Stimulated activated CD8-positive, alpha-beta memory T cell treated with anti-CD3 and anti-CD28 coated beads, Interleukin-2, amount 100 ng/mL, for 1 hour (primary cell): ENCODE measurements at places on chromosomes 13 and 19.

DNA sequence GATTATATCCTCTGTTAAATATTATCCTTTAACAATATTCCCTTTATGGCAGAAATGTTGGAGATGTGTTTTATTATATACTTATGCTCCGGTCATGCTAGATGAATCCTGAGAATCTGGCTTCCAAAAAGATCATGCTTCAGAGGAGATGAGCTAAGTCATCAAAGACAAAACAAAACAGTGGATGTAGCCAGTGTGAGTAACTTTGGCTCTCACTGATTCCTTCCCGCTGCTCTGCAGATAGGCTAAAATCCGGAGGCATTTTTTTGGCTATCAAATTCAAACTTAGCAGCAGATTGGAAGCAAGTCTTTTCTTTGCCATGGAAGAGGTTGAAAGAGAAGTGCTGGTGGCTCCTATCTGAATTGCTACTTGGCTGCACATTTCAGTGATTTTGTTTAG, 295.9 kb downstream of the GPC6 start:
- DNase-seq, result no peak

DNA sequence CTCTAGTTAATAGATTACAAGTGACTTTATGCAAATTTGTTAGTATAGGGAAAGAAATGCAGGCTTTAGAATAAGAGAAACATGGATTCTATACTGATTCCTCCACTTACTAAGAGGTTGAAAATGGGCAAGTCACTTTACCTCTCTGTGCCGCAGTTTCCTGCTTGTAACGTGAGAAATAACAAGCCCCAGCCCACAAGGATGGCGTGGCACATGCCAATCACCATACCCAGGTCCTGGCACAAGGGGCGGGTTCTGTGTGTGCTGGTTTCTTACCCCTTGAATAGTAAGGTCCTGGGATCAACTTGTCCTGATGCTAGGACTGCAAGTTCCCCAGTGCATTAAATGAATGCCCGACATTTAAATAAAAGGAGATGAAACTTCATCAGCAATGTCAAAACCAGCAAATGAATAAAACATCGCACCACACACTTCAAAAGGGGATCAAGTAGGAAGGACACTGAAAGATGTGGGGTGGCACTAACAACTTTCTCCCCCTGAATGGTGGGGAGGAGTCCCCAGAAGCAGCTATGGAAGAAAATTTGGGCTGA, 7.9 kb upstream of the SIGLEC9 start:
- DNase-seq, result no peak

- no peak for DNase-seq
Measured at GRCh38 chr13:32910530-32910929, 105.7 kb upstream of the KL start.

DNA sequence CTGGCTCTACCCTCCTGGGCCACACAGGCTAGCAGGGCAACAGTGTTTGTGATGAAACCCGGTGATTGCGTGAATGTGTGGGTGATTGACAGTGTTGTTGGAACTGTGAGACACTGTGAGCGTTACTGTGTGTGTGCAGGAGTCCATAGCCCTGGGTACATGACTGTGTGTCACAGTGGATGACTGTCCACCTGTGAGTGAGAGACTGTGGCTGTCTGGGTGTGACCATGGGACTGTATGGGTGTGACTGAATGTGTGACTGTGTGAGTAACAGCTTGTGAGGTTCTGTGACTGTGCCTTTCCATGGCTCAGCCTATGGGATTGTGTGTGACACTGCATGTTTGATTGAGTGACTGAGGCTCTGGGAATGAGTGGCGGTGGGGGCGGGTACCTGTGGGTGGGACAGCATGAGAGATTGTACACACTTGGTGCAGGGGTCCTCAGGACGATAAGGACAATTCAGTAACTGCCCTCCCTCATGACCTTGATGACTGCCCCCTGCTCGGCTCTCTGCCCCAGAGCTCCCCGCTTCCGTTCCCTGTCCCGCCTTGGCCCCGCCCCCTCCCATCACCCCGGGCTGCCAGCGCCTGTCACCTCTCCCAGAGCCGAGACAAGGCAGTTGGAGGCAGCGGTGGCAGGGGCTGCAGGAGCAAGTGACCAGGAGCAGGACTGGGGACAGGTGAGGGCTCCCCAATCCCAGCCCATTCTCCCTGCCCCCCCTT, at the start of gene GIPR:
Gene GIPR, plus strand, starts transcription at position 602 of the 722 bp plus-strand sequence. CDS start 1,300 bp downstream, outside the sequence.
- no peak for DNase-seq

DNA sequence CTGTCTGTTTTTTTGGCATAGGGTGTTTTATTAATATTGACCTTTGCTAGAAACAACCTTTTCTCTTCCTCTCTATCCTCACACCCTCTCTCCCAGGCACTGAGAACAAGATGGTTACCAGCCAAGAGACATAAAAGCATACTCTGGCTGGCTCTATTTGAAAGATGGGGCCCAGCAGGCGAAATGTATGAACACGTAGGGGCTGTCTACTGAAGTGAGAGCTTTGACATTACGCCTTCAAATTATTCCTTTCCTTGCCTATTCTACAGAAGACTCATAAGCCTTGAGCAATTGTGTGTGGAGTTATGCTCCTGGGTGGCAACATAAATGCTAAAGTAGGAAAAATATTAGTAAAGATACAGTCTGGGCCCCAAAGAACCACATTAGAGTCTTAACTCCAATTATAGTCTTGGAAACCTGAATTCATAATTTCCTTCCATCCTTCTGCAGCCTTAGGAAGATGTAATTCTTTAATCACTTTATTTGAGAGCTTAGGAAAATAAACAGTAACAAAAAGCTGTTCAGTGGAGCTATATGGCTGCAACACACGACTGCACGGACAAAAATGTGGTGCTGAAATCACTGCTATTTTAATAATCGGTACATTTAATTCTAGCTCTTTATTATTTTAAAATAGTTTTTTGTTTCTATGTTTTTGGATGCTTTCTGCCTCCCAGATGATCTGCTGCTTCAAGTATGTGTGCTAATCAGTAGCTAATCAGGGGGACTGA, 122.3 kb upstream of the RNF113B start:
- DNase-seq, result no peak

GRCh38 chr19:41297628-41298347, 12.2 kb upstream of the CCDC97 start:
- no peak for DNase-seq

DNA sequence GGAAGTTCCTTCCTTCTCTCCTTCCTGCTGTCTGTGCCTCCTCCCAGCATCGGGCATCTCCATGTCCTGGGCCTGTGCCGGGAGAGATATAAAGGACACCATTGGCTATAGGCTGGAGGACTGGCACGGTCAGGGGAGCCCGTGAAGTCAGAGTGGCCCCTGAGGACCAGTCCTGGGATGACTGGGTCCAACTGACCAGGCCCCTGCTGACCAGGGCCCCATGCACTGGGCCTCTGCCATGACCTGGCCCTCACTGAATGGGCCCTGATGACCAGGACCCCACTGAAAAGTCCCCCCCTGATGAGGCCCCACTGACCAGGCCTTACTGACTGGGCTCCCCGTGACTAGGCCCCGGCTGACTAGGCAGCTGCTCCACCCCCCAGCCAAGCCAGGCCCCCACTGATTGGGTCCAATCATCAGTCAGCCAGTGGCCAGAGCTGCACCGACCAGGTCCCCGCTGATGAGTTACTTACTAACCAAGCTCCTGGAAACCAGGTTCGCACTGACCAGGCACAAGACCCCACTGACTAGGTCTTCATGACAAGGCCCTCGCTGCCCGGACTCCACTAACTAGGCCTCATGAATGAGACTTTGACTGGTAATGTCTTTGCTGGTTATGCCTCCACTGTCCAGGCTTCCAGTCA, 20.0 kb upstream of the ZNF14 start:
- DNase-seq, result no peak

DNA sequence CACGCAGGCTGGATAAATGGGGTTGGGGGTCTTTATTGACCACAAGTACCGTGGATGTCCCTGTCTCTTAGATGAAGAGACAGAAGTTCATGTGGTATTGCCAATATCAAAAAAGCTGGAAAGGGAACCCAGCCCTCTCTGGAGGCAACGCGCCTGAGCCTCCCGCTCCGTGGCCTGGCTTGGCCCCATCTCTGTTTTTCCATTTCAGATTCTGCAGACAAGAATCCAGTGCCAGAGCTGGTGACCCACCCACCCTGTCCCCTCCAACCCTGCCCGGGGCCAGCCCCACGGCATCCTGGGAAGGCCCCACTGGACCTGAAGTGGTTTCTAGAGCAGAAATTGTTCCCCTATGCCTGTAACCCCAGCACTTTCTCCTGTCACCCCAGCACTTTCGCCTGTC, 57.7 kb downstream of the PTPRS start:
- no peak for DNase-seq

GRCh38 chr13:111177081-111177711, 62.1 kb downstream of the ARHGEF7 start:
- no peak for DNase-seq

DNA sequence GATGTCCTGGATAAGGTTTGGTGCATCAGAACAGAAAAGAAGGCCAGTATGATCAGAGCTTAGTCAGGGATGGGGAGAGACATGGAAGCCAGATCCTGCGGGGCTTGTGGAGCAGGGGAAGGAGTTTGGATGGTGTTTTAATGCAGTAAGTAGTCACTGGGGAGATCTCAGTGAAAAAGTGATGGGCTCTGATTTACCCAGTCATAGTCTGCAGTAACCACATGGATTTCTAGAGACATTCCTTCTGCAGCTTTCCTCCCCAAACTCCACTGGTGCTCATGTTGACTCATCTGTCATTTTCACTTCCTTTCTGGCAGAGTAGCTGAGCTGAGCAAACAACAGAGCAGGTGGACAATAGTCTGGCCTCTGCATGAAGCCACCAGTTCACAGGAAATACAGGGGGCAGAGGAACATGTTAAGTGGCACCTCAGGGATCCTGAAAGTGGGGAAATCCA, 144.1 kb downstream of the DPF1 start:
- no peak for DNase-seq

DNA sequence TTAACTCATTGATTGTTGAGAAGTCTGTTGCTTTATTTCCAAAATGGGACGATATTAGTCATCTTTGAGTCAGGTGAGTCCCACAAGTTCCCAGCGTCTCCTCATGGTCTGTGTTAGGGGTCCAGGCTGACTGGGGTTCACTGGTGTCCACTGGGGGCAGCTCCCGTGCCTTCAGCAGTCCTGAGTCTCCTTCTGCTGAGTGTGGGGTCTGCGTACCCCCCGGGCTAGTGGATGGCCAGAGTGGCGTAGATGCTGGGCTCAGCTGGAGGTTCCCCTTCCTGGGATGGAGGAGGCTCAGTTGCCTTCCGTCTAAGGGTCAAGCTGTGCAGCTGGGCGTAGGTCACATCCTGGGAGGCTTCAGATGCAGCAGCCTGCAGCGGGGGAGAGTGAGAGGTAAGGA, 5.9 kb downstream of the LILRB3 start:
- no peak for DNase-seq

DNA sequence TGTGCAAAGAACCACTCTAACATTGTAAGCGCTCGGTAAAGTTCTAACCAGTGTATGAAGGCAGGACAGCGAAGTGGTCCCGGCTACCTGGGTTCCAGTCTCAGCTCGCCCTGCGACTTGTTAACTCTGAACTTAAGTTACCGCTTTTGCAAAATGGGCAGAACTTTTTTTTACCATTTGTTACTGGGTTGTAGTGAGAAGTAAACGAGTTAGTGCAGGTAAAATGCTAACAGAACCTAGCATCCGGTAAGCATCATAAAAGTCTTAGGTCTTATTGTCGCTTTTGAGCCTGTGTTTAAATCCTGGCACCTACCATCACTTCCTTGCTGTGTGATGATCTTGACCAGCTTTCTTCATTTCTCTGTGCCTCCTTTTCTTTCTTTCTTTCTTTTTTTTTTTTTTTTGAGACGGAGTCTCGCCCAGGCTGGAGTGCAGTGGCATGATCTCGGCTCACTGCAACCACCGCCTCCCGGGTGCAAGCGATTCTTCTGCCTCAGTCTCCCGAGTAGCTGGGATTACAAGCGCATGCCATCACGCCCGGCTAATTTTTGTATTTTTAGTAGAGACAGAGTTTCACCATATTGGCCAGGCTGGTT, 734 bp upstream of the TRMT1 start:
- no peak for DNase-seq

GRCh38 chr19:39814595-39814994, 19.4 kb downstream of the DYRK1B start:
- DNase-seq, result no peak

DNA sequence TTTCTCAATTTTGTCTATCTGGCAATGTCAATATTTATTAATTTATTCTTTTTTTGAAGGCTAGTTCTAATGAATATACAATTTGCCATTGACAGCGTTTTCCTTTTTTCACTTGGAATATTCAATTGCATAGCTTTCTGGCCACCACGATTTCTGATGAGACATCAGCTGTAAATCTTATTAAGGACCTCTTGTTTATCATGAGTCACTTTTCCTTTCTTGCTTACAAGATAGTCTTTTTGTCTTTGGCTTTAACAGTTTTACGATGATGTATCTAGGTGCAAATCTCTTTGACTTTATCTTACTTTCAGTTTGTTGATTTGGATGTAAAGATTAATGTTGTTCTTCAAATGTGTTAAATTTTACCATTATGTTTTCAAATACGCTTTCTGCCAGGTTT, 991.6 kb upstream of the SLC10A2 start:
- no peak for DNase-seq

DNA sequence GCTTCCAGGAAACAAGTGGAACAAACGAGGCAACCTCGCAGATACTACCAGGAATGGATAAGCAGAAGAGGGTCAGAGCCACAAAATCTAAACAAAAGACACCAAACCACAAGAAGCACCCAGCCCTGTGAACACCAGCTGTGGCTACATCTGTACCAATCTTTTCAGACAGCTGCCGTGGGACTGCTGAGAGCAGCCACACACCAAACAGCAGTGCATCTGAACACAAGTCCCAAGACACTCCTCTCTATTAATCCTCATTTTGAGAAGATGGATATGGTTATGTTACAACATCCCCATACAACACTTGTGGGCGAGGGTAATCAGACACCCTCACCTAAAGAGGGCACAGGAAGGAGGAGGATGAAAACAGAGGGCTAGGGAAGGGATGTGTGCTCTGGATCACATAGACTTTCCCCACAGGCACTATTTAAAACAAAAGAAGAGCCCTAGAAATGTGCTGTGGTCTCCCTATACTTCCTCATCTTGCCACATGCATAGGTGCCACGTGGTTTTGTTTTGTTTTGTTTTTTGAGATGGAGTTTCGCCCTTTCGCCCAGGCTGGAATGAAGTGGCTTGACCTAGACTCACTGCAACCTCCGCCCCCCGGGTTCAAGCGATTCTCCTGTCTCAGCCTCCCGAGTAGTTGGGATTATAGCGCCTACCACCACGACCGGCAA, 41.6 kb upstream of the ZNF14 start:
- DNase-seq, result no peak

DNA sequence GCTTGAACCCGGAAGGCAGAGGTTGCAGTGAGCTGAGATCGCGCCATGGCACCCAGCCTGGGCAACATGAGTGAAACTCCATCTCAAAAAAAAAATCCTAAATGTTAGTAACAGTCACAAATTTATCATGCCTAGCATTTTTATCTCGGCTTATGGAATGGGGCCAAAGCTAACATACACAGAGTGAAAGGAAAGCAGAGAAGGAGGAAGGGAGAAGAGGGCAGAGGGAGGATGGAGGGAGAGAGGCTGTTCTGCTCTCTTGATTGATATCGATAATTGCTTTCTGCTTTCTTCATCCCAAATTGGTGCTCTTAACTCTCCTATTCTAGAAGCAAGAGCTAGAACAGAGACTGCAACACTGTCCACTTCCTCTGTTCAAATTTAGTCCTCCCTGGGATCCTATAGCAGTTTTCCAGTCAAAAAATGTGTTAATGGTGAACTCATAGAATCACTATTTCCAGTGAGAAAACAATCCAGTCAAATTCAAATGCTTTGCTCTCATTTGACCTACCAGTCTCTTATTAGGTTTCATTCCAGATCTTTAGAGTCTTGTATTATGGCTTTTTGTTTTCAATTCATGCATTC, 15.8 kb upstream of the TUBGCP3 start:
- no peak for DNase-seq

GRCh38 chr13:106133025-106133424, 402.4 kb downstream of the EFNB2 start:
- DNase-seq, result no peak

GRCh38 chr19:6232601-6233055, 47.1 kb downstream of the MLLT1 start:
- DNase-seq, result no peak
